ENCODE measurements at places on chromosomes 2 and 18.
A peak's percentile ranks its signal among the peaks of the same experiment; 100 is the strongest.

- DNase-seq, result no peak
Observed at GRCh38 chr18:55435592-55435991, 152.4 kb downstream of the TCF4 start.

DNA sequence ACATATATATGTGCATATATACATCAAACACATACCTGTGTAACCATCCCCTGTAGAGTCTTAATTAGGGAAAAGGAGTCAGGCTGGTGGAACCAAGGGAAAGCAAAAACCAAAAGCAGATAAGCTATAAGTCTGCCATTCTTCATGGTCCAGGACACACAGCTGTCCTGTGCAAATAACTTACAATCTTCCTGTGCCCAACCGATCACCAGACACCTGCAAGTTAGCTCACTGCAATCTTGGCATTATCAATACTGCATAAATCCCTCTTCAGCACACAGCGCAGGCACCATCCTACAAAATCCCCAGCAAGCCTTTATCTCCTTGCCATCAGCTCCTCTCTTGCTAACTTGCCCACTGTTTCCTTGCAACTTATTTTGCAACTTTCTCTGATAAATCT is 60.8 kb upstream of the DYNAP start:
- DNase-seq, result no peak

DNA sequence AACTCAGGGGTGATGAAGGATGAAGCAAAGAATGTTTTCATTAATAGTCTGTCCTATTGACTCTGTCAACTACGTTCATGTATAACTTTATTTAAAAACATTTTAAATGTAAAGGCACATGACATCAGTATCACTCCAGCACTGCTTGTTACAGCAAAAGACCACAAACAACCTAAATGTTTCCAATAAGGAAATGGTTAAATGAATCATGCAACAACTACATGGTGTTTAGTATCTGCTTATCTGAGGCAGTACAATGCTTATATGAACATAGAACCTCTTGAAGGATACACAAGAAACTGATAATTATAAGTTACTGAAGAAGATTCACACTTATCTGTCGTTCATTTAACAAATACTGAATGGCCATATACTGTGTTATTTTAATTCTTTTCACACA is 8.4 kb downstream of the BARD1 start:
- no peak for DNase-seq

GRCh38 chr18:58616446-58616845 is 12.4 kb downstream of the ALPK2 start:
- DNase-seq, result no peak

DNA sequence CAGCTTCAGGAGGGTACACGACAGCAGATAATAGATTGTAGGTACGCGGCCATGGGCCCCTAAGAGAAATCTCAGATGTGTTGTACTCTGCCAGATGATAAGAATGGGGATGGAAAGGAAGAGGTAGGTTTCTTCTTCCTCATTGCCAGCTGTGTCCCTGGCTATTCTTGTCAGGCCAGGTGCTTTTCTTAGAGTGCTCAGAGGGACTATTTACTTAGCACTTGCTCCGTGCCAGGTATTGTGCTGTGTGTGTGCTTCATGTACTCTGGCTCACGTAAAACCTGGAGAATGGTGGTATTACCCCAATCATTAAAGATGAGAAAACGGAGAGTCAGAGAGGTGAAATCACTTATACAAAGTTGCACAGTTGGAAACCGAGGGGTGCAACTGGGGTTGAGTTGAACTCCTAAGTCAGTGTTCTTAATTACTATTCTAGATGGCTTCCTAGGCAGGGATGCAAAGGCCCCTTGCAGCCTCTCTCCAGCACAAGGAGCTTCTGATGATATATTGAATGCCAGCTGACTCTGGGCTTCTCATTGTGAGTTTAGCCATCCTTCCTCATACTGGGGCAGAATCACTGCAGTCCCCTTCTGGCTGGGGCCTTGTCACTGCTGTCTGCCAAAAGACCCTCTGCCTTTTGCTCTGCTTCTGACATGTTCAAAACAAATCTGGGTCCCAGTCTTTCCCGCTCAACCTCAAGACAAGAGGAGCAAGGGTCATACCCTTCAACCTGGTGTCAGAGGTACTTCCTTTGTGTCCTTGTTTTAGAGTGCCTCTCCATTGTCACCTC is 60.7 kb downstream of the LYPD1 start:
- no peak for DNase-seq

DNA sequence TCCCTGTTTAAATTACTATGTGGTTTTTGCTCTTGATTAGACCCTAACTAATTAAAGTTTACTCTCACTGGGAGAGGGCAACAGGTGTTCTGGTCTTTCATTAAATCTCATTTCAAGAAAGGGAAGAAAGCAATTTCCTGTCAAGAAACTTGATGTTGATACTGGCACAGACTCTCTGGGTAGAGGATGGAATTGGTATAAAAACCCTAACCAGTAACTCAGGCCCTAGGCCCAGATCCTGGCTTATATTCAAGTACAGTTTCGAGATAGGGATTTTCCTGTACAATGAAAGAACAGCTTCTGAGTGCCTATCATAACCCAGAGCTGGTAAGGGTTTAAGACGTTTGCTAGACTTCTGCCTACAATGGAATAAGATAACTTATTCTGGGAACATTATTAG is 61.6 kb upstream of the ACYP2 start:
- DNase-seq, result no peak

DNA sequence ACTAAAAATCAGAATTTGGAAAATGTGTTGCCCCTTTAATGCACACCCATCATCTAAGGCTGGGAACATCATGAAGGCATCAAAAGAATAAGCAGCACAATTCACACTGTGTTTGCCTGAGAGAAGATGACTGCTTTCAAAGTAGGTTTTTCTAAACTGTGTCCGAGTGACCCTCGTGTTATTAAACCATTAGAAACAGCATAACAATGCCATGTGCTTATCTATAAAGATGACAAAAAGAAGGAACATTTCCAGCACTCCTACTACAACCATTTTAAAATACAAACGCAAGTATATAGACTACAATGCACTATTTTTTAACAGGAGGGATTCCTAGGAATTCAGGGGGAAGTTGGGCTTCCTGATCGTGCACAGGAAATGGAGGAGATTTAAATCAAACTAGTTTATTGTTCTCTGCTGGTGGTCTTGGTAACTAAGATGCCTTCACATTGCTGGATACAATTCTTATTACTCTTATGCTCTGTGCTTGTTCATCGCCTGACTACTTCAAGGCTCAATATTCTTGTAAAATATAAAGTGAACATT is 305.9 kb upstream of the CCDC68 start:
- DNase-seq, result no peak

GRCh38 chr2:154484338-154485099 is 214.0 kb upstream of the KCNJ3 start:
- no peak for DNase-seq

DNA sequence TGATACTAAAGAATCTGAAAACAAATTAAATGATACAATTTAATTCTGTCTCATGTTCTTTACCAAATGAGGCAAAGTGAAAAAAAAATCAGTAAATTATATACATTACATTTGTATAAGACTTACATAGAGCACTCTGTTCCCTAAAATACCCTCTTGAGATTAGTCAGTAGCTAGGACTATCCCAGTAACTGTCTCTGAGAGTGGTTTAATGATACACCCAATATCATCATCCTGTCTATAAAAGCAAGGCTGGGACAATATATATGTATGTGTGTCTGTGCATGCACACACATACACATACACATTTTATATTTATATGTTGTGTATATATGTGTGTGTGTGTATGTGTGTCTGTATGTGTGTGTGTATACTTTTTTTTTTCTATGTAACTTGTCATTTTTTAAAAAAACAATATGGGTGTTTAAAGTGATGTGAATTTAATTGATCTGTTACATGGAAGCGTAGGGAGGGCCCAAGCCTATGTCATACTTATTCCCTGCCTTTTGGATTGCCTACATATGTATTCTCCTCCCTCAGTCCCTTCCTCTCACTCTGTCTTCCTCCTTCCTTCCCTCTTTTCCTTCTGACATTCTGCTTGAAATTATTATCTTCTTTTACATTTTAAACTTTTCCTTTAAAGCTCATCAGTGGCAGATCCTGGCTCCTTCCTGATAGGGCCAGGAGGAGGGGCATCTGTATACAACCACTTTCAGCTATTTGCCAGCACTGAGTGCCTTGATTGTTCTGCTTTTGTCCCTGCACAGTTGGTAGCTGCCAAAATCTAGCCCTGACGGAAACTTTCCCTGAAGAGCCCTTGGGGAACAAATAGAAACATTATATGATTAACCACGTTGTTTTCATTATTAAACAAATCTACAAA is 6.8 kb downstream of the ASXL3 start:
- no peak for DNase-seq

DNA sequence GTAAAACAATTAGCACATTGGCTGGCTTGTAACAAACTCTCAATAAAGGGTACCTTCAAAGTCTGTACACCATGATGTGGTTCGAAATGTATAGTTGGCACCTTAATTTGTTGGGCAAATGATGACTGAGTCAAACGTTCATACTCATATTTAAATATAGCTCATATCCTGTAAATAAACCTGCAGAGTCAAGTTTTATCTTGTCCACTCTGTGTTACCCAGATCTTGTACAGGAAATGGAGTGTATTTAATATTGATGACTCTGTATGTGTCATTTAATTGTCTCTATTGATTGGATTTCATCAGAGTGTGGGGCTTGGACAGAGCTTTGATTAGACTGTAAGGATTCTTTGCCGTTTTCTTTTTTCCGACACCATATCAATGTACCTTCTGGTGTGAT is 805.6 kb upstream of the ZEB2 start:
- no peak for DNase-seq

DNA sequence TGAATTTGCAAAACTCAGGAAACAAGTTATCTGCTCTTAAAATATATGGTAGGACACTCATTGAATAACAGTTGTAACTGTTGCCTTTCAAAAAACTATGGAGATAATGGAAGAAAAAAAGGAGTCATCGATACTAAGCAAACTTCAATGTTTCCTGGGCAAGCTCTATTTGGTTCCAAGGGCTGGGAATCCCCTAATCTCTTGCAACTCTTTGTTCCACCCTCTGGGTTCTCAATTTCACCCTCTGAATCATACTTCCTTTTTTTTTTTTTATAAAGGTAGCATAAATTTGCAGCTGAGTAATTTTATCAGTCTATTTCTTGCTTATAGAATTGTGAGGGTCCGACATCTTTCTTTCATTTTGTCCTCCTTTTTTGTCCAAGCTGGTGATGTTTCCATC is 36.7 kb downstream of the SLC9A4 start:
- DNase-seq, result peak; percentile 88

GRCh38 chr2:54461261-54461660 is 5.1 kb downstream of the SPTBN1 start:
- DNase-seq, result no peak

- DNase-seq, result no peak
Observed at GRCh38 chr2:222922019-222922800, 61.4 kb downstream of the ACSL3 start.
